Stimulated activated CD4-positive, alpha-beta T cell treated with anti-CD3 and anti-CD28 coated beads, TNF-alpha, amount 100 ng/mL, for 4 hours (primary cell): ENCODE measurements at places on chromosomes 6 and 20.

- no peak for DNase-seq
Measured at GRCh38 chr20:41287327-41287726, 30.2 kb downstream of the ZHX3 start.

DNA sequence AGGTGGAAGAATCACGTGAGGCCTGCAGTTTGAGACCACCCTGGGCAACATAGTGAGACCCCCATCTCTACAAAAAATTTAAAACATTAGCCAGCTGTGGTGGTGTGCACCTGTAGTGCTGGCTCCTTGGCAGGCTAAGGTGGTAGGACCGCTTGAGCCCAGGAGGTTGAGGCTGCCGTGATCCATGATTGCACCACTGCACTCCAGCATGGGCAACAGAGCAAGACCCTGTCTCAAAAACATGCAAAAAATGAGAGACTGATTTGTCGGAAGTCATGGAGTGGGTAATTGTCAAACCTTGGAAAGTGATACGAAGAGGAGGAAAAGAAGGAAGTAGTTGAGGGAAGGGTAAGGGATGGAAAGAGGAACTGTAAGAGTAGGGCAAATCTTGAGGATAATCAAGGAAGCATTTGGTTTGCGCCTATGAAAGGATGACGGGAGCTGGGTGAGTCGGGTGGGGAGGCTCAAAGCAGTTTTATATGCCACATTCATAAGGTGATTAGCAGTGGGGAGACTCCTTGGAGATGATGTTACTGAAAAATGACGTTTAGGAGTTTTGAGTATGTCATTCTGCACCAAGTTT, 14.5 kb downstream of the L3MBTL3 start:
- no peak for DNase-seq

DNA sequence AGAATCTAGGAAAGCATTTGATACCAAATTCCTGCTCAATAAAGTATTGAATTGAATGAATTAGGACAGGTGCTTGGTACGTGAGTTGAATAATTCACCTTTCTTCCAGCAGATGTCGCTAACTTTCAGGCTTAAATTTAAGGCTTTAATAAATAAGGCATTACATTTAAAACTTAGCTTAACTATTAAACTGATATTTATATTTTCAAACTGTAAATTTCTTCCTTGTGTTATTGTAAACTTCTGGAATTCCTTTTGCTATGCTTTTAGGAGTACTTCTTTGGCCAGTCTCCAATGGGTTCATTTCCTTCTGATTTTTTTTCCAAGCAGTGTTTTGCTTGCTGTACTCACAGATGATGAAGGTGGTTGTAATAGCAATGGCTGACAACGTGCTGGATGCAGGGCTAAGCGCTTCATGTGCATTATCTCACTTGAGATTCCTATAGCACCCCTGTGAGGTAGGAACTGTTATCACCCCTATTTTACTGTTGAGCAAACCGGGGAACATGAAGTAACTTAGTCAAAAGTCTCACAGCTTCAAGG, 71.3 kb upstream of the SLC2A12 start:
- DNase-seq = no peak

DNA sequence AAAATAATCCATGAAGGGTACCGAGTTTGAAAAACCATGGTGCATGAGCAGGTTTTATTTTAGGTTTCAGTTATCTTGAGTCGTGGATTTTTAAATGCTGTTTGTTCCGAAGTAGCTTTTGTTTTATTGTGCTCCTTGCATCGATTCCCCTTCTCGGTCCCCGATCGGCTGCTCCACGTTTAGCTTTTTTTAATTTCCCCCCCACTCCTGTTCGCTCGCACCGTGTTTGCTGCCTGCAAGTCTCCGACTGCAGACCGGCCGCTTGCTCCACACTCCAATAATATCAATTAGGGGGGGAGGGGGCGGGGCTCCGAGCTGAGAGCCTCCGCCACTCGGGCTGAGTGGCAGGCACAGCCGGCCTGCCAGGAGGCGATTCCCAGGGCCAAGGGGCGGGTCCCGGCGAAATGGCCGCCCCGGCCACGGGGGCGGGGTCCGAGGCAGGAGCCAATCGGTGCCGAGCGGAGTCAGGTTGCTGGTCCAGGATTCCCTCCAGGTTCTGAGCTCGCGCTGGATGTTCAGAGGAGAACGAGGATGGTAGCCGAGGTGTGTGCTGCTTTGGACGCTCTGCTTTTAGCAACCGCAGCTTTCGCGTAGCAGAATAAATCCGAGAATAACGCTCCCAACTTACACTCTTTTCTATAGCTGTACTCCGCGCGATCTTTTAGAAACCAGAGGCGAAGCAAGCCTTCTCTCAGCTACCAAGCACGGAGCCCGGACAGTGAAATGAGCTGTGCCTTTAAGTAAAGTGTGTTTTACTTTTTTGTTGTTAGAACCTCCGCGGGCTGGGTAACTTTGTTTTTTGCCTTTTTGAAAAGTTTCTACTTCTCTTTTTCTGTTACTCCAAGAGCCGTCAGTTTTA, at the start of gene EPHA7:
Gene EPHA7 (minus strand): TSS at position 256 of the 859 bp plus-strand sequence. CDS start 218 bp downstream, at position 38.
- DNase-seq = no peak

- DNase-seq = no peak
Measured at GRCh38 chr6:46994933-46995332, 47.2 kb downstream of the ADGRF1 start.

- DNase-seq = no peak
Measured at GRCh38 chr6:152404086-152404857, 232.9 kb downstream of the SYNE1 start.

GRCh38 chr6:135743476-135743875, 108.0 kb upstream of the PDE7B start:
- DNase-seq = no peak

GRCh38 chr6:163159689-163160088, 254.8 kb upstream of the QKI start:
- no peak for DNase-seq

DNA sequence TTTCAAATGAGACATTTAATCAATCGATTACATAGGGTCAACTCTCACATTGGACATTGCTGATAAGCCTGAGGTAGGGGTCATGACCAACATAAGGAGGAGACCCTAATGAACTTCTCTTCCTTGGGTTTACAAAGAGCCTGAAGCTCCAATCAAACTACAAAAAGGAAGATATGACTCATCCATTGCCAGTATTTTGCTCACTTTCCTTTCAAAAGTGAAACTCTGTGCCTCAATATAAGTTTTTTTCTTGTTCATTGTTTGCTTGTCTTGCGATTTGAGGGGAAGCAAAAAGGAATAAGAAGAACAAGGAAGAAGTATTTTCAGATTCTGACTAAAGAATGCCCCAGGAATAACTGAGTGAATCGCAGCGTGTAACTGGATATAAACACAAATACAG, 38.8 kb upstream of the KHDRBS2 start:
- DNase-seq = no peak
